AG08395 (cell line): ENCODE measurements at places on chromosomes 5 and 9.

- no peak for DNase-seq
Measured at GRCh38 chr9:5452286-5452609, 1.9 kb downstream of the CD274 start.

GRCh38 chr9:72220589-72220988 is 71.3 kb downstream of the GDA start:
- no peak for DNase-seq

- DNase-seq: no peak
Measured at GRCh38 chr9:38408719-38409118, 15.5 kb downstream of the IGFBPL1 start.

DNA sequence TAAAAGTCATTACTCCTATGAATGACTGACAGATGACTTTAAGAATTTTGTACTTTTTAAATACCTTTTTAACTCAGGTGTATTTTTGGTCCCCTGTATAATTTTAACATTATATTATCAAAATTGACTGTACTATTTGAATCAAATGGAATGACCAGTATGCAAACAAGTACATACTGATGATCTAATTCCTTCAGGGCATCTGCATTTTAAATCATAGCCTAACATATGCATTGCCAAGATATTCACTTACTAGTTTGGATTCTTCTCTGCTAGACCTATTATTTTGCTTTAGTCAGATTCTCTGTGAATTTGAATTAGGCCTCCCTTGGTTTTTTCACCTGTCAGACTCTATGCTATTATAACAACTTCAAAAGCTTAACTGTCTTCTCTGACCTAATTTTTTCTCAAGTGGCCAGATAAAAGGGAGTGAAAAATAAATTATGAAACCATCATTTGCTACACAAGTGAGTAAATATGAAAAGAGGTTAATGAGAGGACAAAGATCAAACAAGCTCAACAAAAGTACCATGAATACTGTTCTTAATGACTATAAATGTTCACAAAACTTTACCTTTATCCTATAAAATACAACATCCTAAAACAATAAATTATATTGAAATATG is 1505.2 kb upstream of the CDH9 start:
- no peak for DNase-seq

DNA sequence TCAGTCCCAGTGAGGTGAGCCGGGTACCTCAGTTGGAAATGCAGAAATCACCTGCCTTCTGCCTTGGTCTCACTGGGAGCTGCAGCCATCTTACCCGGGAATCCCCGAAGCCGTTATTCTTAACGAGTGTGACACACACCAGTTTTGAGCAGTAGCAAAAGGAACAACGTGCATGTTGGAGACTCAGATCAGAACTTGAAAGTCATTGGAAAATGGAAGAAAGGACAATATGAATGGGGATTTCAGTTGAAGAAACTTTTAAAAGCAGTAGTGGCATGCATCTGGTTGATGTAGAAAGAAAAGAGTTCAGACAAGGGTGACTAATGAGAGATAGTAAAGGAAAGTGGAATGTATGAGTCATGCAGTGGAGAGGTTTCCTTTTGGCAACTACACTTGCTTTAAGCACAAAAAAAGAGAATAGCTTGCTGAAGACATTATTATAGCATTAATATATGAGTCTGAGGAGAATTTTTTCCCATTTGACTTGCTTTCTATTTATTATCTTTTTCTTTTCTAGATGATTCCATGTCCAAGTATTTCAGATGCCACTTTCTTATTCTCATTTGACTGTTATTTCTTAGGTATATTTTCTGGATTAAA is 44.4 kb upstream of the ANKDD1B start:
- DNase-seq: peak; percentile 92

DNA sequence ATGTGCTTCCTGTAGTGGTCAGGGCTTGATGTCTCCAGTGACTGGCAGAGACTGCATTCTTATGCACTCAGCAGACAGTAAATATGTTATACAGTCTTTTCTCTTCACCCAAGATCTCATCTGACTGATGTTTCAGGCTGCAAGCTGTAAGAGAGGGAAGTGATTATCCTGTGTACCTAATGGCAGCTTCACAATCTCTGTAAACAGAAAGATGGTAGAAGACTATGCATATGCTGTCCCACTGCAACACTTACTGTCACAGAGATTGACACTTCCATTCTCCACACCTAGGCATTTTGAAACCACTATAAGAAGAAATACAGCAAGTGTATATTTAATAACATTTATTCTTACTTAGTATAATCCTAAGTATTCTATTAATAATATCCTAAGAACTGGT is 97.6 kb upstream of the ANXA1 start:
- DNase-seq: no peak

DNA sequence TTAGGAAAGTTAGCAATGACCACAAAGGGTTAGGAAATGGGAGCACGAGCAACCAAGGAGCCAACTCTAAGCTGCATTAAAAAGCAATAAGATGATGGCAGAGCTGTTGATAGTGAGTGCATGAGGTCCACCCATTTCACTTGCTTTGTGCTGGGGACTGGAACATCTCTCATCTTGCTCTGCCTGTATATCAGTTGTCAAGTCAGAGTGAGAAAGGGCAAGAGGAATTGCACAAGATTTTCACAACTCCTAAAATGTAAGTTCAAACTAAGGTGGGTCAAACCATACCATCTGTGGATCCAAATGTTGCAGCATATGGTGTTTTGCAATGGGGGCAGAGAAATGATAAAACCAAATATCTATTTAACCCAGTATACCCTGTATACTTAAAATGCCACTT is 2.8 kb upstream of the ESM1 start:
- no peak for DNase-seq

GRCh38 chr9:91239367-91240111 is 122.2 kb downstream of the AUH start:
- DNase-seq: no peak

DNA sequence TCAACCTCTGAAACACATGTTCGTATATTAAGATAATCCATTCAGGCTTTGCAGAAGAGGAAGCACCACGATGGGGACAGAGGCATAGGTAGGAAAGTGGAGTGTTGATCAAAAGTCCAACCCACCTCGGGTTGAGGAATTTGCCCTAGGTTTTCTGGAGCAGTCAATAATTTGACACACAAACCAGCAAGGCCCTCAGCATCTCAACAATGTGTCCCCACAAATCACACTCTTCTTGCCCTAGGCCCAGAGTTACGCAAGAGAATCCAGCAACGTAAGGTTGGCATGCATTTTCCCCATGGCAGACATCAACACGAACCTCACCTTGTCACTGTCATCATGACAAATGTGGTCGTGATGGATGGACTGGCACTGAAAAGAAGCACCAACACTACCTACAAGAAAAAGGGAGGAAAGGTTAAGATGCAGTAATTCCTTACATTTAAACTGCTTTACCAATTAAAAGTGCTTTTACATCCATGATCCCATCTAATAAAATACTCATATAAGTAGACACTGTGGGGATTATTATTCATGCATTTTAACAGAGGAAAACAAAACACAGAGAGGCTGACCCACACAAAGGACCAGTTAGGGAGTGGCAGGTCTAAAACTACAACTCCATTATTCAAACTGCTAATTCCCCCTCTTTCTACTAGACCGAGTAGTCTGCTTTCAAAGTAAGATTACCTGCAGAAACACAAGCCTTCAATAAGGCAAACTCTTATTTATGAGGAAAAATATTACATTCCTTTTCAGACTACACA is 24.4 kb upstream of the RNF38 start:
- no peak for DNase-seq

DNA sequence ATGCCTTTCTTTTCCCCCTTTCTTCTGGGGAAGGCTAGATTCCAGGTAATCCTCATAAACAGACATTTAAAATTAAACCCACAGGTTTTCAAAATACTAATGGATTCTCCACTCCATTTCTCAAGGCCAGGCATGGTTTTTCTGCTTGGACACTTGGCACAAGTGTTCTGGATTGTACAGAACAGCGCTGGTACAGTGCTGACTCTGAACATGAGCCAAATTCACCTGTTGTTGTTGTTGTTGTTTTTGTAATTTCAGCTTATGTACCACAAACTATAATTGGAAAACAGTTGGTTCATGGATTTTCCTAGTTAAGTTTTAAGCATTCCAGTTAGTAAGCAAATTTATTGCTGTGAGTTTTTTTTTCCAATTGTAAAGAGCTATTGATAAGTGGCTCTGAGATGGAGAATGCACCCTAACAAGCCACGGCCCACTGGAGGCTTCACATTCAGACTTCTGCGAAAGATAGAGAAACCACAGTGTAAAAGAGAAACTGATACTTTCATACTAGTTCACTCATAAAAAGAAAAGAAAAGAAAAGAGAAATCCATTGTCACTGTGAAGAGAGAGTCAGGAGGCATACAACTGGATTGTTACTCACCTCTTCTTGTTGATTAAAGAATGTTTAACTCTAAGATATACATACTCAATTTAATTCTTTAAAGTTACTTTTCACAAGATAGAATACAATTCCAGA is 16.2 kb upstream of the ITGA1 start:
- DNase-seq: no peak

DNA sequence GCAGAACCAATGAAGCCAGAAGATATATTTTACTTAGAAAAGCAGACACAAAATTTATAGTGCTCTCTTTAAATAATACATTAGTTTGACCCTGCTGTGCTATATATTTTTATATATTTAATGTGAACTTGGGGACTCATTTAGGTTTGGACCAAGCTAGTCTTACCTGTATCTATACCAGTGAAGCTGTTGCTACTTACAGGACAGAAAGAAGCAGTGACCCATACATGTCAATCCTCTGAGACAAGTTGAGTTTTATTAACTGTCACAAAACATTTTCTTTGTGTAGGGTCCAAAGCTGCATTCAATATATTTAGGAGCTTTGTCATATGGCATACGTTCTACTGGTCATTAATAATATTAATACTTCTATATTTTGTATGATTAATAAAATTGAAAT is 327.7 kb upstream of the NUDT12 start:
- DNase-seq: no peak

DNA sequence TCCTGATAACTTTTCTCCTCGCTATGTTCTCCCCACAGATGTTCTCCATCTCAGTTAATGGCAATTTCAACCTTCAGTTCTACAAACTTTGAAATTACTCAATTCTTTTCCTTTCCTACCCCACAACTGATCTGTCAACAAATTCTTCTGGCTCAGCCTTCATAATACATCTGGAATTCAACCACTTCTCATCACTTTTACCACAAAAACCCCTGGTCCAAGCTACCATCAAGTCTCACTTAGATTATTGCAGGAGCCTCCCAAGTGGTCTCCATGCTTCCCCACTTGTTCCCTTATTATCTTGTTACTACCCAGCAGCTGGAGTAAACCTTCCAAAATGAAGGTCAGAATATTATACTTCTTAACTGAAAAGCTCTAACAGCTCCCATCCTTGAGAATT is 110.1 kb downstream of the FBN2 start:
- DNase-seq: no peak

DNA sequence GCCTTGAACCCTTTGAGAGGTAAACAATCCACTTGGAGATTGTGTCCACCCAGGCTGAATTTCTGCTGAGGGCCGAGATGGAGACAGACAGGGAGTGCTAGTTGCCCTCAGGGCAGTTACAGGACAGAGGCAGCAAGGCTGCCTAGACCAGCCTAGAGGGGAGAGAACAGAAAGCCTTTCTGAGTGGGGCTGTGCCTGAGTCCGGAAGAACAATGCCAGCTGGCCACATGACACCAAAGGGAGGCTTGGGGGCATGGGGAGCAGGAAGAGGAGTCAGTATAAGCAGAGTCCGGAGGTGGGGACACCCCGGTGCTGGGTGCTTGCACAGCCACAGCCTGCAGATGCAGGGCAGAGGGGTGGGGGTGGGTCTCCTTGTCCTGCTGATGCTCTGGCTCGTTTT is 145.7 kb downstream of the CFAP90 start:
- DNase-seq: no peak

DNA sequence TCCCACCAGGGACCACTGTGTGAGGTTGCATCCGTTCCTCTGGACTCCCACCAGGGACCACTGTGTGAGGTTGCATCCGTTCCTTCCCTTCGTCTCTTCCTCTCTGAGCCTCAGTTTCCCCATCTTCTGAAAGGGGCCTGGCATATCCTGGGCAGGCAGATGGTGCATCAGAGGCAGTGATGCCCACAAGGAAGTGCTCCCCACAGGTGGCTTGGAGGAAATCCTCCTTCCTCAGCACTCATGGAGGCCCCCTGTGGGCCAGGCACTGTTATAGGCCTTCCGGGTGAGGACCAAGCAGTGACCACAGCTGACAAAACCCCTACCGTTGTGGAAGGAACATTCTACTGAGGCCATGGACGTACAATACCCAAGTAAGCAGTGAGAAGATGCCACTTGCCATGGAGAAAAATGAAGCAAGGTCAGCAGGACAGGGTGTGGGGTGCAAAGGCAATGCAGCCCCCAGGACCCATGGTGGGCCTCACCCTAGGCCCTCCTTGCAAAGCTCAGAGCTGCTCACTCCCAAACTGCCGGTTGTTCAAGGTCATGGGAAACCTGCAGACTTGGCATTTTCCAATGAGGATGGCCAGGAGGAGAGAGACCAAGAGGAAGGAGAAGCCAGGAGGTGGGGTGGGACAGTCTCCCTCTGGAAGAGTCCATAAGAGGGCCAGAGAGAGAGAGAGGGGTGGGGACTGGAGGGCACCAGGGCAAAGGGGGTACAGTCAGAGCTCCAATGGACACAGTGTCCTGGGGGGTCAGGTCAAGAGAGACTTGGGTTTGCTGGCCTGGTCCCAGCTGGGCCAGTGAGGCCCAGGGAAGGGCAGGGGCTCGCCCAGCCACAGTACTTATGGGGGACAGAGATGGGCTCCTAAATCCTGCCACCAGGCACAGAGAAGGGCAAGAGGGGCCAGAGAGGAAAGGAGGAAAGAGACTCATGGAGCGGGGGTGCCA is 51.1 kb downstream of the C9orf50 start:
- DNase-seq: no peak

- no peak for DNase-seq
Measured at GRCh38 chr9:24189986-24190385, 355.7 kb downstream of the IZUMO3 start.

- no peak for DNase-seq
Measured at GRCh38 chr5:149599375-149599774, 18.1 kb downstream of the ARHGEF37 start.

- peak; percentile 35 for DNase-seq
Measured at GRCh38 chr5:44048276-44048984, 340.8 kb downstream of the FGF10 start.

GRCh38 chr5:72925336-72926010 is 30.4 kb upstream of the FCHO2 start:
- no peak for DNase-seq

DNA sequence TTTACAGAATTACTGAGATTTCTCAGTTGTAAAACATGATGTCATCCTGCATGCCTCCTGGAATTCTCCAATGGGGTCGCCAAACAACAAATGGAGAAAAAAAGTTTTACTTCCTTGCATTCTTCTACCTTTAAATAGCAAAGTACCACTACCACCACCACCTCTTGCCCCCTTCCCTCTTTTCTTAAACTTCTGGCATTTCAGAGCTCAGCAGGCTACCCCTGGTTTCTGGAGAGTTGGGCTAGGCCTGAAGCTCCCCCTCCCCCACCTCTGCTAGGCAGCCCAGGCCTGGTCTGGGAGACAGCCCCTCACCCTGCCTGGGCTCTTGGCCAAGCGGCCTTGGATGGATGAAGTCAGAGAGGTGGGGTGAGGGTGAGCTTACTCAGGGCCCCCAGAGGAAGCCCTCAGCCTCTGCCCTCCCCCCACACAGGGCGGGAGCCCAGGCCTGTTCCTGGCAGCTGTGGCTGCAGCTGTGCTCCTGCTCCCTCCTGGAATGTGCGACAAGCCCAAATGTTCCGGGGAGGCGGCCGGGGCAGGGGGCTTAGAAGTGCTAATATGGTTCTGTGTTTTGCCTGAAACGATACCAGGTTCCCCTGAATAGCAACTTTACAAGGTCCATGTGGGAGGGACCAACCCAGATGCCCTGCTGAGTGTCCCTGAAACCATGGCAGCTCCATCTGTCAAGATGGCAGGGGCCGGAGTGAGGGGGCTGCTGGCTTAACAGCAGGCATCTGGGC is 6.0 kb upstream of the CCIN start:
- peak; percentile 10 for DNase-seq

GRCh38 chr5:159133041-159133741 is 33.5 kb upstream of the EBF1 start:
- DNase-seq: peak; percentile 77
